ENCODE measurements at places on chromosomes 5 and 9.

DNA sequence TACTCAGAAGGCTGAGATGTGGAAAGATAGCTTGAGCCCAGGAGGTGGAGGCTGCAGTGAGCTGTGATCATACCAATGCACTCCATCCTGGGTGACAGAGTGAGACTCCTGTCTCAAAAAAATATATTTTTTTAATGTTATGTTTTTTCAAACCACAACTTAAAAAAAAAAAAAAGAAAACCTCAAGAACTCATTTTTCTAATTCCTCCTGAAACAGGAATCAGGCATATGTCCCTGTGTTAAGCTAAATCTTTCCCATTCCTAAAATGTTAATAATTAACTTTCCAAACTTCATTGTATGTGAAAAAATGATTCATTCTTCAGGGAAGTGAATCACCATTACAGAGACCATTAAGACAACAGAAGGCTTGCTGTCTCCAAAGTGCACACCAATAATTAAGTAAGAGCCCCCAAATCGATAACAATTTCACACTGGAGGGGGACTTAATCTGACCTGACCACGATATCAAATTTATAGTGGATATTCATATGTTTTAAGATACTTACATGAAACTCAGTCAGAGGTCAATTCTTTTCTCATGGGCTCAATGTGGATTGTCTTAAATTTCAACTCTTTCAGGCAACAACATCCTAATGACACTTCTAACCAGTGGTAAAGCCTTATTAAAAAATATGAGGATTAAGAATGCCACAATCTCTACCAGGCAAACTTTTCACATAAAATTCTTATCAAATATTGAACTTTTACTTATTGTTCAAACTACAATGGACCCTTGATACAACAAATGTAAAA, 5.2 kb downstream of the CEMIP2 start:
- H3K27me3 ChIP-seq: no peaks in the 10 kb centered on the region
- H3K4me3 ChIP-seq: no peak overlapping the region
- no peak overlapping the region for H3K27ac ChIP-seq
- DNase-seq: no peak
- no peaks in the 10 kb centered on the region for H3K36me3 ChIP-seq
- H3K4me1 ChIP-seq: peaks cover 41% of the 10 kb centered on the region

DNA sequence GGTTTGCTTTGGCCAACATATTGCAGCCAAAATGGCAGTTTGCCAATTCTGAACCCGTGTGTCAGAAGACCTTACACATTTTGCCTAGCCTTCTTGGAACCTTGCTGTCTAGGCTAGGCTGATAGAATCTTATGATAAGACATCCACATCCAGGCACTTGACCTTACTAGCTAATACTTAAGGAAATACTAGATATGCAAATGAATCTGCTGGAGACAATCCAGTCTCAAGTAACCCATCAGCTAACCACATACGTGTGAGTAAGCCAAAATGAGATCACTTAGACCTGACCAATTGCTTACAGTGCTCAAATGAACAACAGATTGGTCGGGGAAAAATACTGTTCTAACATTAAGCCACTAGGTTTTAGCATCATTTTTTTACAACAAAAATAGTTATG, 1504.6 kb upstream of the CDH9 start:
- no peak overlapping the region for H3K4me3 ChIP-seq
- H3K27me3 ChIP-seq: no peaks in the 10 kb centered on the region
- H3K27ac ChIP-seq: no peak overlapping the region
- H3K4me1 ChIP-seq: no peaks in the 10 kb centered on the region

DNA sequence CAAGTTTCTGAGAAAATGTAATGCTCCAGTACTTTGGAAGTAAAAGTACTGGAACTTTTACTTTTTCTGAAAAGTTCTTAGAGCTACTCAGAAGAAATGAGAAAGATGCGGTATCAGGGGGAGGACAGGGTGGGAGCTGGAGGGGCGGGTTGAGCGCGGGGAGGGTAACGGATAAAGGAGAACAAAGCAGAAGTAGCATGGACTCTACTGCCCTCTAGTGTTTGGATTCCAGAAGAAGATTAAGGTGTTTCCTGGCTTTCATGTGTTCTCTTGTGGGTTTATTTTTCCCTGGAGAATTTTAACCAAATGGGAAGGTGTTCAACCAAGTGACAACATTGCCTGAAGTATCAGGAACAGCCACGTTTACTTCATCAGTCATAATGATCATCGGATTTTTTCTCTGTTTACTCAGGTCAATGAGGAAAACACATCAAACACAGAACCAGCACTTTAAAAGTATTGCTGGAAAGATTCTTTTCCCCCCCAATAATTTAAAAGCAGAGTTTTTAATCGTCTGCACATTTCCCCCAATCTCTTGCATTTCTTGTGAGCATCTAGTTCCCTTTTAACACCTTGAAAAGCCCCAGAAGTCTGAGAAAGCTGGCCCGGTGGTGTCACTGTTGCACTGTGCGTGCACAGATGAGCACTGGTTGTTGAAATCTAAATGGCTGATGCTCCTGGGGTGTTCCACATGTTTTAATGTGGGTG, 190.6 kb downstream of the MPDZ start:
- no peaks in the 10 kb centered on the region for H3K4me1 ChIP-seq
- H3K36me3 ChIP-seq: no peaks in the 10 kb centered on the region
- H3K4me3 ChIP-seq: peak overlapping the region; percentile 16
- no peak for DNase-seq
- no peaks in the 10 kb centered on the region for H3K27me3 ChIP-seq

- H3K27ac ChIP-seq: 0 out of 2 replicates have a peak overlapping the region, but pooled peaks have one; percentile 9
- H3K4me1 ChIP-seq: peaks cover 52% of the 10 kb centered on the region
- DNase-seq: peak; percentile 49
- H3K27me3 ChIP-seq: no peaks in the 10 kb centered on the region
Observed at GRCh38 chr5:124660229-124661093, 86.0 kb downstream of the ZNF608 start.

GRCh38 chr5:34042321-34042720, 692 bp downstream of the C1QTNF3 start:
- H3K36me3 ChIP-seq: no peaks in the 10 kb centered on the region
- DNase-seq: no peak

- H3K27me3 ChIP-seq: no peaks in the 10 kb centered on the region
- no peak overlapping the region for H3K4me3 ChIP-seq
- H3K36me3 ChIP-seq: no peaks in the 10 kb centered on the region
- H3K4me1 ChIP-seq: peaks cover 2% of the 10 kb centered on the region
- no peak for DNase-seq
Observed at GRCh38 chr5:150117945-150118560, 31.7 kb upstream of the CSF1R start.

DNA sequence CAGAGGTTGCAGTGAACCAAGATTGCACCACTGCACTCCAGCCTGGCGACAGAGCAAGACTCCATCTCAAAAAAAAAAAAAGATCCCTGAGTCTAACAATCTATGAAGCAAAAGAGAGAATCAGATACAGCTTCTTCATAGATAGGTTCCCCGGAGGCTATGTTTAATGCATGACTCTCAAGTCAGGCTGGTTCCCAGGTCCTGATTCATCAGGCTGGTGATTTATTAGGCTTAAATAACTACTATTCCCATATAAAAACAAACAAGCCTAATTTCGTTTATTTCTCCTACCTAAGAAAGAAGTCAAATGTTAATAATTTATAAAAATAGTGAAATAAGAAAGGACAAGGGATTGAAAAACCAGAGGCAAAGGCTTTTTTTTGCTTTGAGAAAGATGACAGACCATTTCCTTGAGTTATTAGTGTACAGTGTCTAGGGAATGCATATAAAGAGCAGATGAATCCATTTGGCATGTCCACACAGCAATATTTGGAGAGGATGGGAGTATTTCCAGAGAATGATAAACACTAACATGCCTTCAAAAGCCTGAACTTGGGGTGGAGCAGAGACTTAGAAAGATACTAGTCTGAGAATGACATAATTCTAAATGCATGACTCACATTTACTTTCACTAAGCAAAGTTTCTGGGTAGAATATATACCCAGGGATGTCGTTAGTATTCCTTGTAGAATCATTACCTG, 115.3 kb downstream of the NREP start:
- no peaks in the 10 kb centered on the region for H3K27me3 ChIP-seq
- H3K27ac ChIP-seq: no peak overlapping the region
- no peaks in the 10 kb centered on the region for H3K4me1 ChIP-seq
- H3K4me3 ChIP-seq: no peak overlapping the region

DNA sequence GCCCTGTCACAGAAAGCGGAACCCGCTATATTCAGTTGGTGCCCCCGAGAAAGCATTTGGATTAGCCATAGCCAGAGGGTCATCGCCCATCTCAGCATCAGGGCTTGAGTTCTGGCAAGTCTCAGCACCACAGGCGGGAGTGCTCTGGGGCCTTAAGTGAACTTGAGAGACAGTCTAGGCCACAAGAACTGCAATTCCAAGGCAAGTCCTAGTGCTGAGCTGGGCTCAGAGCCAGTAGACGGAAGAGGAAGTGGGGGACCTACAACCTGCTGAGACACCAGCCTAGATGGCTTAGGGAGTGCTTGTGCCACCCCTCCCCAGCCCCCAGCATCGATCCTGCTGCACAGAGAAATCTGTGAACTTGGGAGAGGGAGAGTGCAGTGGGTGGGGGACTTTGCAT, 594.9 kb downstream of the CCDC171 start:
- no peaks in the 10 kb centered on the region for H3K27me3 ChIP-seq
- no peak for DNase-seq
- H3K27ac ChIP-seq: no peak overlapping the region
- no peak overlapping the region for H3K4me3 ChIP-seq
- no peaks in the 10 kb centered on the region for H3K36me3 ChIP-seq

DNA sequence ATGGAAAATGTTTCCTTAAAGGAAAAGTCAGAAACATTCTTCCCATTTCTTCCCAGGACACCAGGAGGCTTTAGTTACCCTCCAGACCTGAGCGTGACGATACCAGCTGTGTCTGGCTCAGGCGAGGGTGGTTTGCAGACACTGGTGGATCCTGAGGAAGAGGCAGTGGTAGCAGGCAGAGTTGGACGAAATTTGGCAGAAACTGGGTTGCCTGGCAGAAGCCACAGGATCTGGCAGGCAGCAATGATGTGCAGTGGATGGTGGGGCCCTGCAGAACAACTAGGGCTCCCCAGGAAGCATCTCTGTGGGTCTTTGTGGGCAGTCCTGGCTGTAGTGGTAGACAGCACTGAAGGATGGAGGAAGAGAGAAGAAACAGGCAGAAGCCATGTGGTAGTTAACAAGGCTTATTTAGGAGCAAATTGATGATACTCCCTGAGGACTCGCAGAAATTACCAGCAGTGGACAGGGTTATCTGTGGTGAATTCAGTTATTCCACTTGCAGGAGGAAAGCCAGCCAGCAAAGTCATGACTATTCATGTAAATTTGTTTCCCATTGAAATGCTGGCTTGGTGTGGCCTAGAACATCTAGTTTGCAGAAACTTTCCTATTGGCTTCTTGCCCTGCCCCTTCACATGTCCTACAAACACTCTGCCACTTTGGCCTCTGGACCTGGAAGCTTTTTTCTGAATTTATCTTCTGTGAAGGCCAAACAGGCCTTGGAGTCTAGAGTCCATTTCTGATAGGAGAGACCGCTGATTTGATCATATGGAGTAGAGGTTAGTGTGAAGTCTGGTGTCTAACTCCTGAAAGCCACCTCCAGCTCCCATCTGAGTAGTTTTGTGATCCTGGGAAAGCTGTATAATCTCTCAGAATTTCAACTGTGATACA, 212.0 kb downstream of the DMRT2 start:
- H3K4me1 ChIP-seq: no peaks in the 10 kb centered on the region
- no peaks in the 10 kb centered on the region for H3K36me3 ChIP-seq
- DNase-seq: no peak
- no peak overlapping the region for H3K4me3 ChIP-seq
- H3K27me3 ChIP-seq: no peaks in the 10 kb centered on the region

- DNase-seq: no peak
- H3K4me1 ChIP-seq: peaks cover 14% of the 10 kb centered on the region
- H3K36me3 ChIP-seq: no peaks in the 10 kb centered on the region
- no peak overlapping the region for H3K27ac ChIP-seq
- H3K27me3 ChIP-seq: 0 out of 2 replicates have a peak, but pooled peaks cover 1% of the 10 kb centered on the region
Observed at GRCh38 chr5:177605667-177606066, 5.7 kb downstream of the B4GALT7 start.

DNA sequence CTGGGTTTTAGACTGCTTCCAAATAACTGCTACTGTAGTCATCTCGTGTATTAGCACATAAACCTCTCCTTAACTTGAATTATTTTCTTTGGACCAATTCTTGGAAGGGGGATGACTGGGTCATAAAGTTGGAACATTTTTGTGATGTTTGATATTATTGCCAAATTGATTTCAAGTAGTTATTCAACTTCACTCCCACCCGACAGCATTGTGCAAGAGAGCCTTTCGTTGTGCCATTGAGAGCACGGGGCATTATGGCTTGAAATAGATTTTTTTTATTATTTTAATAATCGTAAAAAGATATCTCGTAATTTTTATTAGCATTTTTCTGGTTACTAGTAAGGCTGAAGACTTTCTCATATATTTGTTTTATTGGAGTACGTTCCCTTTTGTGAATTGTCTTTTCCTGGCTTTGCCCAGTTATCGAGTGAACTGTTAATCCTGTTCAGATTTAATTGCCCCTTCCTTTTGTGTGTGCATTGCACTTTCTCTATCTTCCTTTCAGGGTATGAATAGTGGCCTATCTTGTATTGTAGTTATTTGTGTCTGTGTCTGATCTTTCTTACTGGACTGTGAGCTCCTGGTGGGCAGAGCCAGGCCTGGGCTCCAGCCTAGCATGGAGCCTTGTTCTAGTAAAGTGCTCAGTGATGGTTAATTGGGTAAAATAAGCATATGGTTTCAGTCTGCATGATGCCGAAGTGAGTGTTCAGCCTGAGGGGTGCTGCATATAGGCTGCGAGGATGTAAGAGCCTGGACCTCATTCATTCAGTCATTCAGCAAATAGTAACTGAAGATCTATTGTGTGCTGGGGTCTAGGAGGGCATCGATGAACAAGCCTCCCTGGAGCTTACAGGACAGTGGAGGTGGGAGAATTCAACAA, 93.5 kb upstream of the SHB start:
- no peaks in the 10 kb centered on the region for H3K36me3 ChIP-seq
- H3K27ac ChIP-seq: no peak overlapping the region
- H3K27me3 ChIP-seq: no peaks in the 10 kb centered on the region
- H3K4me1 ChIP-seq: no peaks in the 10 kb centered on the region
- H3K4me3 ChIP-seq: no peak overlapping the region
- DNase-seq: peak; percentile 16

- H3K36me3 ChIP-seq: no peaks in the 10 kb centered on the region
- H3K27ac ChIP-seq: no peak overlapping the region
- DNase-seq: no peak
- no peak overlapping the region for H3K4me3 ChIP-seq
- H3K27me3 ChIP-seq: no peaks in the 10 kb centered on the region
Observed at GRCh38 chr5:59174248-59174844, 591.5 kb downstream of the RAB3C start.

Measured in H1 (cell line).